ENCODE measurements at places on chromosomes 4 and X.

DNA sequence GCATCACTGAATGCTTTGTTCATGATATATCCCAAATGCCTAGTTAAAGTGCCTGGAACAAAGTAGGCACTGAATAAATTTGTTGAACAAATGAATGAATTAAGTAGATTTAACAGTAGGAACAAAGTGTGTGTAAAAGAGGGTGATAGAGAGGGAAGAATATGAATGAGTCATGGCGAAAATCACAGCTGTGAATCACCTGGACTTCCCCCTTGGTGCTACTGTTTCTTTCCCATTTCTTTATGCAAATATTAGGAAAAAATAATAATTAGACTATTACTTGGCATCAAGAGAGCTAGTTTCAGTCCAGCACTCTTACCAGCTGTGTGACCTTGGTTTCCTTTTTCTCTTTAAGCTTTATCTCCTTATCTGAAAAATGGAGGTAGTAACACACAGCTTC, 9.2 kb downstream of the SPIN3 start:
- no peak for DNase-seq

GRCh38 chr4:30450474-30450873, 269.7 kb upstream of the PCDH7 start:
- DNase-seq = peak; percentile 1

GRCh38 chr4:165668694-165669093, 204.3 kb upstream of the TLL1 start:
- no peak for DNase-seq

DNA sequence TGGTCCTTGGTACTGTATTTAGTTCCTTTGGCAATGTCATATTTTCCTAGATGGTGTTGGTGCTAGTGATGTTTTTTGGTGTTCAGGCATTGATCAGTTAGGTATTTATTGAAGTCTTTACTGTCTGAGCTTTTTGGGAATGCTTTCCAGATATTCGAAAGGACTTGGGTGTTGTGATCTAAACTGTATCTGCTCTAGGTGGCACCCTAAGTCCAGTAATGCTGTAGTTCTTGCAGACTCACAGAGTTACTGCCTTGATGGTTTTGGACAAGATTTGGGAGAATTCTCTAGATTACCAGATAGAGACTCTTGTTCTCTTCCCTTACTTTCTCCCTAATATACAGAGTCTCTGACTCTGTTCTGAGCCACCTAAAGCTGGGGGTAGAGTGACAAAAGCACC, 513.6 kb upstream of the PITX2 start:
- no peak for DNase-seq

GRCh38 chrX:11629593-11630211, 36.0 kb downstream of the ARHGAP6 start:
- no peak for DNase-seq

GRCh38 chr4:26106776-26107175, 192.8 kb downstream of the SMIM20 start:
- DNase-seq = no peak

- DNase-seq = no peak
These were observed 83.0 kb downstream of the ADRA2C start for GRCh38 chr4:3849140-3849539.

DNA sequence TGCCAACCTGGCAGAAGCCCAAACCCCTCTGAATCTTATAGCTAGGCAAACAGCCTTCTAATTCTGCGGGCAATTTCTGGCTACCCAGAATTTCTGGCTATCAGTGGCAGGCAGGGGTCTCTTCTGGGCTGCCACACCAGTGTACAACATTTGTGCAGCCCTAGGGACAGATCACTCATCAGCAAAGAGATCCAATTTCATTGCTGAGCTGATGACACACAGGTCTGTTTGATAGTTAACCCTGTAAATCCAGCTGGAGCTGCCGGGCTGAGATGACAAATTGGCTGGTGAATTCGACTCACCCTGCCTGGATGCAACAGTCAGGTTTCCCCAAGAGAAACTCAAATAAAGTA, 2.4 kb downstream of the MID1 start:
- DNase-seq = no peak

- DNase-seq = no peak
These were observed 1127.8 kb upstream of the PRKX start for GRCh38 chrX:4841216-4841745.

- no peak for DNase-seq
These were observed 7.5 kb upstream of the LETM1 start for GRCh38 chr4:1863297-1864033.

- peak; percentile 38 for DNase-seq
These were observed at the start of gene TRMT2B for GRCh38 chrX:101051549-101052302. TSS of gene TRMT2B (minus strand) at chrX:101052111. CDS start at chrX:101042289, 9,822 bp downstream.

GRCh38 chr4:99099311-99099710, 10.7 kb upstream of the ADH5 start:
- no peak for DNase-seq

- DNase-seq = no peak
These were observed 6.6 kb upstream of the CLDN24 start for GRCh38 chr4:183328832-183329231.

- no peak for DNase-seq
These were observed 3.5 kb downstream of the SERPINA7 start for GRCh38 chrX:106035064-106035463.

- no peak for DNase-seq
These were observed 64.9 kb upstream of the SCOC start for GRCh38 chr4:140308366-140309123.

DNA sequence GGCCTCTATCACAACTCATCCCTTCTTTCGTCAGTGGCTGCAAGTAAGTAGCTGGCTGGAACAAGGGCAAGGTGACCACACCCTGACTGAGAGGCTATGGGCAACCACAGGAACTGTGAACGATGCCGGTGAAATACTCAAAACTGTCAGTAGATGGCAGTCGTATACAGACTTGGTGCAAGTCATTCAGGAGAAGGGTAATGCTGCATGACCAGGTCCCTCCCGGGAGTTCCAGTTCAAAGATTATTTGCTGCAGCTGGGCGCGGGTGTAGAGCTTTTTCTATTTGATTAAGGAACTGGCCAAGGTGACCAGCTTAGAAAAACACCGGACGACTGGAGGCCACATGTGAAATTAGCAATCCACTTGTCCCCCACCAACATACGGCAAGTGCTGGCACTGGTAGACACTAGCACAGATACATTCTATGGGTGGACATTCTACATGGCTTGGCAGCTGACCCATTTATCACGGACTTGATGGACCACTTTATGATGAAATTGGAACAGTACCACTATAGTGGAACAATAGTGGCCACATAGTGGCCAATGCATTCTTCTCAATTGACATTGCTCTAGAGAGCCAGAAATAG, 726.6 kb downstream of the TRAM1L1 start:
- DNase-seq = peak; percentile 39

DNA sequence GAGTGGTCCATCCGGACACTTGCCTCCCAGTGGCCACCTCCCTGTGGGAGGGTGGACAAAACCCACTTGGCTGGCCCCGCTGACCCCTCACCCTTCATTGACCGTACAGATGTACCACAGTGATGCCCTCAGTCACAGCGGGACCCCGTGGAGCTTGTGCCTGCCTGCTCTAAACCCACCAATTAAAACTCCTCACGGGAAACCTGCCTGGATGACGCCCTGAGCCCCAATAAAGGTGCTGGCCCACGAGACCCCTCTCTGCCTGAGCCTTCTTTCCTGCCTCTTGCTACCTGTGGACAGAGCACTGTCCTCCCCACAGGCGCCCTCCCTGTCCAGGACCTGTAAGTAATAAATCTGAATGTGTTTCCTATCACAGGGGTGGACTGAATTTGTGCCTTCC, 32.9 kb downstream of the RNF212 start:
- no peak for DNase-seq

GRCh38 chr4:30370105-30370504, 350.1 kb upstream of the PCDH7 start:
- DNase-seq = no peak

DNA sequence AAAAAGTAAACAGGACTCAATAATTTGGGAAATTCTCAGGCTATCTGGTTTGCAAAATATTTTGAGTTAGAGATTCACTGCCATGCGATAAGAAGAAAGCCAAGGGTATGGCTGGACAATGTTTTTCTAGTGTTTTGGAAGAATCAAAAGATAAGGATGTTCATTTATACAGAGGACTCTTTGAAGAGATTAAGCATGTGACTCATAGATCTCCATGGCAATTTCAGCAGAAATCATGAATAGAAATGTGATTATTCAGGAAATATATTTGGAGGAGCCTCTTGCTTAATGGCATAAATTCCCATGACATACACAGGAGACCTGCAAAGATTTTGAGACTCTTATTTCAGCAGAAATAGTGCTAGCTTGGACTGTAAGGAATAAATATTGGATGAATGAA, 16.7 kb upstream of the FRAS1 start:
- DNase-seq = no peak

DNA sequence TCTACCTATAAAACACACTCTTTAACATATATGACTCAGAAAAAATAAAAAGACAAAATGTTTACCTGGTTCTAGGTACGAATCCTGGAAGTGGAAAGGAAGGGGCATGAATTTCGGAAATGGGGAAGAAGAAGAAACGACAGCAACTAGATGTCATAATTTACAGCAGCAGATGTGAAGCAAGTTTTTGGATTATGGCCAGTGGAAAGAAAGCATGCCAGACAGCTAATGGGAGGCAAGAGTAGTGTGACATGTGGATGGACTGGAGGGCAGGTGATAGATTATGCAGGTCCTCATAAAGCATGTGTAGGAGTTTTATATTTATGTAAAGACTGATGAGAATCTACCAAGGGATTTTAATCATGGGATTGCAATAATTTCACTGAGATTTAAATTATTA, 279.0 kb upstream of the TACR3 start:
- no peak for DNase-seq

DNA sequence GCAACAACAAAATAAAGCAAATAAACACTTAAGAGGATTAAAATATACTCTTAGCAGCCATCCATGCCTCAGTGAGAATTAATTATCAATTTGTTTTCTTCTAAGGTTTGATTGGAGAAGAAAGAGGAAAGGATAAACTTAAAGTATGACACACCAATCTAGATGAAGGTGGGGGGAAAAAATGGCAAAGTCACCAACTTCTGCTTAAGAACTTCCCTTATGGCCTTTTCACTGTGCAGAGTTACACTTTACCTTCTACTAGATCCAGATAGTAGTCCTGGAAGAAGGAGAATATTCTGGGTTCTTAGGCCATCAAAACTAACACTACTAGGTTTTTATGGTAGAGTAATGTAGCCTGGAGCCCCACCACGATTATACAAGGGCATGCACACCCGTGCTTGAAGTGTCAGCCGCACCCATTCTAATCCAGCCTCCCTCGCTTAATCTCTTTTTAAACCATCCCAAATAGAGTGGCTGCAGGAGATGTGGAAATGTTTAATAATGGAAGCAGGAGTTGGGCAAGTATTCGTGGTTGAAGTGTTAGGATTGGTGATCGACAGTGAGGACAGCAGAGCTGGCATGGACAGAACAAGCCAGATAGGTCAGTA, 14.1 kb downstream of the ENPEP start:
- DNase-seq = no peak

- no peak for DNase-seq
These were observed 11.6 kb downstream of the UVSSA start for GRCh38 chr4:1358421-1359143.

- no peak for DNase-seq
These were observed 121.0 kb downstream of the ARHGAP24 start for GRCh38 chr4:85595796-85596559.

GRCh38 chr4:7829652-7830580, 109.7 kb downstream of the AFAP1 start:
- DNase-seq = no peak

DNA sequence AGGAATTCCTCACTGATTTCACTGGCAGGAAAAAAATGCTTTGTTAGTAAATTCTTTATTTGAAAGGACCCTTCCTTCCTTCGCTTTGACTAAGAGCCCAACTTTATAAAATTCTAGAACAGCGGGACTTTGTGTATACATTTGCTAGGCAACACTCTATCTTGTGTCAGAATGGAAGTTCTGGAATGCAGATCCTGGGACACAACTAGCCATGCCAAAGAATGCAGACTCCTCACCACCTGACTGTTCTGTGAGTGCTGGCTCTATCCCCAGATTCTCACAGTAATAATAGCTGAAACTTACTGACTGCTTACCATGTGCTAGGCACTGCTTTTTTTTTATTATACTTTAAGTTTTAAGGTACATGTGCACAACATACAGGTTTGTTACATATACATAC, 73.3 kb upstream of the ZDHHC15 start:
- no peak for DNase-seq

DNA sequence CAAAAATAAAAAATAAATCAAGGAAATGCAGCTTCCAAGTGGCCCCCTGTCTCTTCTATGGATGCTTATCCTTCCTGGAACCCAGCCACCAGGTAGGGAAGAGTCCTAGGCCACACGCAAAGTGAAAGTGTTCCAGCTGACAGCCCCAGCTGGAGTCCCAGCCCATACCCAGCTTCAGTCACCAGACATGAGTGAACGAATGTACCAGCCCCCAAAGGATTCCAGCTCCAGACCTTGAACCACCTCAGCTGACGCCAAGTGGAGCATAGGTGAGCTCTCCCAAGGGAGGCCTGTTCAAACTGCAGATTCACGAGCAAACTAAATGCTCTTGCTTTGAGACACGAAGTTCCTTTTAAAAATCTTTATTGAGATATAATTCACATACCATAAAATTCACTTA, 62.0 kb downstream of the BCOR start:
- DNase-seq = no peak

GRCh38 chrX:276581-277201, 4.5 kb upstream of the PLCXD1 start:
- no peak for DNase-seq

- no peak for DNase-seq
These were observed 21.7 kb upstream of the CXCR3 start for GRCh38 chrX:71640002-71640401.

- DNase-seq = no peak
These were observed 367.3 kb downstream of the GRIA2 start for GRCh38 chr4:157587681-157588423.

GRCh38 chr4:10100734-10101216, 15.8 kb downstream of the WDR1 start:
- no peak for DNase-seq

DNA sequence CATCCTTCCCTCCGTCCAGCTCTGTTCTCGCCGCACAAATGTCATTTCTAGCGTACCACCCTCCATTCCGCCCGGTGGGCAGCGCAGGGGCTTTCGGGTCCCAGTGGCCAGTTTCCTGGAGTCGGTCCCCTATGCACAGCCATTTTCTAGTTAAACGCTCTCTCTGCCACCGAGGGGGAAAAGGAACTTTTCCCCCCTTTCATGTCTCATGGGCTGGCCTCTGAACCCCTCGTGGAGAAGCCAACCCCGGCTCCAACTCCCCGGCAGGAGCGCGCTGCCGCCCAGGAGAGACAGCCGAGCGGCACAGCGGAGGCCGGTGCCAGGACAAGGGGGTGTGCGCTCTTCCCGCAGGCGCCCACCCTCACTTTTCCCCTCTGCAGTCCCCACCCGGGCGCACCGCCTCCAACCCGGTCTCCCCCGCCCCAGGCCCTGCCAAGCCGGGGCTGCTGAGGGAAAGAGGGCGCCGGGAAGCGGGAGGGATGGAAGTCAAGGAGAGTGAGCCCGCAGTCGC, 662 bp downstream of the APBB2 start:
- no peak for DNase-seq

GRCh38 chrX:152930516-152930915, 32.6 kb downstream of the ZNF185 start:
- DNase-seq = no peak

GRCh38 chrX:154735695-154736393, 15.0 kb downstream of the GAB3 start:
- no peak for DNase-seq
